ENCODE measurements at places on chromosomes 4 and X. TPM values are rescaled to one million over a fixed set of nuclear protein-coding genes. Genes with fewer than 3 reads are reported as not detected.

The NOX1 gene
- not detected for total RNA-seq

The PNMA3 gene
- not detected for total RNA-seq

The NXF3 gene
- total RNA-seq, result not detected

The PRSS48 gene
- not detected for total RNA-seq

The STK32B gene
- 0.38 TPM for total RNA-seq

The PORCN gene
- 25.2 TPM for total RNA-seq

The STS gene
- total RNA-seq, result 2.4 TPM

The RPA4 gene
- total RNA-seq, result 0.29 TPM

The IQCM gene
- total RNA-seq, result not detected

The SASH3 gene
- total RNA-seq, result not detected

The TLR3 gene
- total RNA-seq, result 1.6 TPM

The EGFL6 gene
- not detected for total RNA-seq

The MAGEB1 gene
- not detected for total RNA-seq

The MID2 gene
- 11.6 TPM for total RNA-seq

DNA sequence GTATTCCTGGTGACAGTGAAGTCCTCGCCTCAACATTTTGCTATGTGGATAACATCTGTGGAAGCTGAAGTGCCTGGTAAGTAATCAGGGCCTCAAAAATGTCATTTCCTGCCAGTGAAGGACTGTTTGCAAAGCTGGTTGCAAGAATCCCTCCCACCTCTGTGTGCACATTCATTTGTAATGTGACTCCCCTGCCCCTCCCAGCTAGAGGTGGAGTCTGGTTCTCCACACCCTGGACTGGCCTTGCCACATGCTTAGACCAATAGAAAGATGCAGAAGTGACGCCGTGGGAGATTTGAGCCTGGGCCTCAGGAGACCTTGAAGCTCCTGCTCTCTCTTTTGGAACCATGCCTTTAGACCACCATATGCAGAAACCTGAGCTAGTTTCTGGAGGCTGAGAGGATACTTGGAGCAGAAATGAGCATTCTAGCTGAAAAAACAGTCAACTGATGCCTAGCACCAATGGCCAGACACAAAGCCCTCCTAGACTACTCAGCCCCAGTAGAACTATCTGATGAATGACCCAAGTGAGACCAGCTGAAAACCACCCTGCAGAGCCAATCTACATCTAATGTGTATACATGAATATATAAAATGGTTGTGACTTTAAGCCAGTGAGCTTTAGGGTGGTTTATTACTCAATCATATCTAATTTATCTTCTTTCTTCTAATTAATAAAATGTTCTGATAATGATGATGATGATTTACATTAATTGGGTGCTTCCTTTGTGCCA, 47.8 kb upstream of the CRMP1 start:
- DNase-seq, result no peak

DNA sequence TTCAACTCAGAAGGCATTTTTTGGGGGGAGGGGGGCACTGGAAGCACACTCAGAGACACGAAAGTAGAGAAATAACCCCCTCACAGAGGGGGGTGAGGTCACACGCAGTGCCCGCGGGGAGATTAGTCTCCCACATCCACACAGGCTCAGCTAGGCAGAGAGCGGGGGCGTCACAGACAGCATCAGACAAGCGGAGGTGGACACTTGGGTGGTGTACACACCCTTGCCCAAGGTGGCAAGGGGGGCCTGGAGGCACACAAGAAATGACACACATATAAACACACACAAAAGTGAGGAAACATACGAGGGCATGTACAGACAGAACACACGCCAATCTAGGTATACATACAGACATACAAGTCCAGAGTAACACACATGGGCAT, 637 bp upstream of the SYN1 start:
- DNase-seq, result no peak

DNA sequence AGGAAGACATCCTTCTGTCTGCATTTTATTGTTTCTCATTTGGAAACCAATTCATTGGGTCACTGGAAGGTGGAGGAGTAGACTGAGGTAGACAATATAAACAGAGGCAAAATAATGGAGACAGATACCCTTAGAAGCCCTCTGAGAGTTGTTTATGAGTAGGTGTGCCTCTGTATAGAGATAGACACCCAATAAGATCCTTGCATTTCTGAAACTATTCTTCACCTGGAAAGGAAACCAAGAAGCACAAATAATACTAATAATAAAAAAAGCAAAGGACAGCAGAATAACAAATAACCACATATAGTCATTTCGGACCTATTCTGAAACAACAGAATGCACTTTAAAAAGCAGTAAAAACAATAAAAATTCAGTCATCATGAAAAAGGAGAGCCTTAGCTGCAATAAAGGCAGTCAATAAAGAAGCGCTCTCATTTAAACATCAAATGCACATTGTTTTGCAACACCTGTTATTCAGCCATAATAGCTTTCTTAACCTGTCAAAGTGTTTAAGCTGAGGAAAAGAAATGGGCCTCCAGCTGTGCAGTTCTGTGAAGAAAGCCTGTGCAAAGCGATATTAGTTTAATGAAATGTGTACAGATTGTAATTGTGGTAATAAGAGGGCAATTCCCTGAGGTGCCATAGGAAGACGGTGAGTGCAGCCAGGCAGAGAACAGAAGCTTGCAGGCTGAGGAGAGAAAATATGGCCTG, 904.2 kb downstream of the STPG2 start:
- no peak for DNase-seq

DNA sequence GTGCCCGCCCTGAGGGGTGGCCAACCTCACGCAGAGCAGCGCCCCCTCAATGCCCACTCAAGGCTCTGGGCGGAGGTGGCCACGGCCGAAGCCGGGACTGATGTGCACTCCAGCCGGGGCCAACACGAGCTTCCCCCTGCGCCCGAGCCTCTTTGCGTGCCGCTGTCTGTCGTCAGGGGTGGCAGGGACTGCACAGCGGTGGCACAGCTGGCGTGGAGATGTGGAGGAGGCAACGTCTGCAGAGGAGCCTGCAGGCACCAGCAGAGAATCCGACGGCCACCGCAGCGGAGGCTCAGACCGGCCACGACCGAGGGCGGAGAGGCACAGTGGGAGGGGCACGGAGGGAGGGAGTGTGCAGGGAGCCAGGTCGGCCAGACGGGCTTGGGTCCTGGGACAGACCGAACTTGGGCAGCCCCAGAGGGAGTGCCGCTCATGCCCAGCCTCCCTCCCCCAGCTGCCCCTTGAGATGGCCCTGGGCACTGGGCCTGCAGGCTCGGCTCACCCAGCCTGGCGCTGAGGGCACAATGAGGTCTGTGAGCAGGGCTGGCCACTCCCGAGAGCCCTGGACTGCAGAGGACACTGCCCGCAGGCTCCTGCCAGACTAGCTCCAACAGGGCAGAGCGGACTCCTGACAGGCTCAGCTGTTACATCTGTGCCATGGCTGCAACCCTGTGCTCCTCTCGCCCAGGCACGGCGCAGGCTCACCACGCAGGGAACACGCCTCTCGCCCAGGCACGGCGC, 46.5 kb upstream of the CPLX1 start:
- DNase-seq, result no peak

- DNase-seq, result no peak
Observed at GRCh38 chr4:42152507-42153504, at the start of gene BEND4. TSS of gene BEND4 (minus strand) at chr4:42152655. CDS start at chr4:42152143, 512 bp downstream.

- DNase-seq, result no peak
Observed at GRCh38 chr4:151199319-151200190, 77.4 kb upstream of the PRSS48 start.

GRCh38 chr4:139847602-139848001, 182.0 kb downstream of the MGST2 start:
- no peak for DNase-seq

GRCh38 chr4:90198086-90198847, 71.1 kb downstream of the CCSER1 start:
- DNase-seq, result no peak

- DNase-seq, result no peak
Observed at GRCh38 chr4:99685234-99685633, 27.6 kb upstream of the C4orf54 start.

- no peak for DNase-seq
Observed at GRCh38 chr4:152808670-152809069, 28.9 kb downstream of the ARFIP1 start.

GRCh38 chr4:156894234-156894633, 77.4 kb downstream of the PDGFC start:
- DNase-seq, result no peak

- DNase-seq, result peak; percentile 27
Observed at GRCh38 chr4:53478671-53479456, 101.4 kb downstream of the FIP1L1 start.

DNA sequence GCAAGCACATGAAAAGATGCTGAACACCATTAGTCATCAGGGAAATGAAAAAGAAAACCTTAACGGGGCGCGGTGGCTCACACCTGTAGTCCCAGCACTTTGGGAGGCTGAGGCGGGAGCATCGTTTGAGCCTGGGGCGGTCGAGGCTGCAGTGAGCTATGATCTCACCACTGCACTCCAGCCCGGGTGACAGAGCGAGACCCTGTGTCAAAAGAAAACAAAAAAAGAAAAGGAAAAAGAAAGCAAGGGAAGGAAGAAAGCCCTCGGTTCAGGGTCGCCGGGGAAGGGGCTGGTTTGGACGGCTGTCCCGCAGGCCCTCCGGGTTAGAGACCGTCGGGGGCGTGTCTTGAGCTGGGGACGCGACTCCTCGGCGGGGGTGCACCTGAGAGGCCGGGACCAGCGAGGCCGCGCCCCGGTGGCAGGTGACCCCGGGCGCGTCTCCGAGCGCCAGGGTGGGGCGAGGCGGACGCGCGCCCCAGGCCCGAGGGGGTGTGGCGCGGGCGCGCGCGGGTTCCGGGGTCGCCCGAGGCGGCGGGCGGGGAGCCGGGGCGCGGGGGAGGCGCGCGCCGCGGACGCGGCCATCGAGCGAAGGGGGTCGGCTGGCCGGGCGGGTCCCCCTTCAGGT, 478 bp upstream of the PLXNA3 start:
- DNase-seq, result no peak

- no peak for DNase-seq
Observed at GRCh38 chr4:121913667-121914066, 38.2 kb downstream of the TRPC3 start.

DNA sequence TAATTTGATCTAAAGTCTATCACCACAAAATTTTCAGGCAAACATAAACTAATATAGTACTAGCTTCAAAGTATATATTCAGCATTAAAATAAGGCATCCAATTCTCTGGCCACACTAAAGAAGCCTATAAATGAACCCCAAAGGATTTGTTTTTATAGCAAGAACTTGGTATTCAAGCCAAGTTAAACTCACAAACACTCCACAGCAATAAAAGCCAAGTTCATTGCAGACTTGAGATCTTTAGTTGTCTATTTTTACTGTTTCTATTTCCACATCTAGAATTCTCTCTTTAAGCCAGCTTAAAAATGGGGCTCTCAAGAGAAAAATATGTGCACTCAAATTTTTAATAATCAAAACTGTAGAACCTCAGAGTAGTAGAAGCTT, 51.1 kb downstream of the WDFY3 start:
- no peak for DNase-seq

DNA sequence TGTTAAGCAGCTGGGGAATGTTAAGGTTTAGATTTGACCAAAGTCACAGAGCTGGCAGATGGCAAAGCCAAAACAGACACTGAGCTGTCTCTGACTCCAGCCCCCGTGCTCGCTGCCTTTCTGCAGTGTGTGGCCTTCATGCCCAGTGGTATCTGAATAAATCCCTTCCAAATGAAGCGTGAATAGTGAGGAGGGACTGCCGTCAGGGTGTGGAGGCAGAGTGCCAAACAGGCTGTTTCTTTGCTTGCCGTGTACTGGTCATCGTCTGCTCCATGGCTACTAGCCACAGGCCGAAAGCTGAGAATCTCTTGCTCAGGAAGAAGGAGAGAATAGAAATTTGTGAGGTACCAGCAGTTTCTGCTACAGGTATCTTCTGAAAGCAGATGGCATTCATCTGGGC, 19.7 kb downstream of the PRIMPOL start:
- no peak for DNase-seq

GRCh38 chr4:40473578-40474388, 138.7 kb downstream of the CHRNA9 start:
- DNase-seq, result no peak

GRCh38 chr4:23945451-23946017, 55.7 kb upstream of the PPARGC1A start:
- DNase-seq, result peak; percentile 55

- DNase-seq, result no peak
Observed at GRCh38 chrX:17968367-17968766, 107.3 kb upstream of the RAI2 start.
